ENCODE measurements at places on chromosomes 2 and 18. TPM values are rescaled to one million over a fixed set of nuclear protein-coding genes. Genes with fewer than 3 reads are reported as not detected.

CYS1 gene
- 0.63 TPM for total RNA-seq

GPBAR1 gene
- total RNA-seq = 74.0 TPM

ARHGAP15 gene
- total RNA-seq = 14.9 TPM

CRYBA2 gene
- not detected for total RNA-seq

HAUS1 gene
- 26.7 TPM for total RNA-seq

SLC30A3 gene
- not detected for total RNA-seq

SCN2A gene
- 1.8 TPM for total RNA-seq

DNA sequence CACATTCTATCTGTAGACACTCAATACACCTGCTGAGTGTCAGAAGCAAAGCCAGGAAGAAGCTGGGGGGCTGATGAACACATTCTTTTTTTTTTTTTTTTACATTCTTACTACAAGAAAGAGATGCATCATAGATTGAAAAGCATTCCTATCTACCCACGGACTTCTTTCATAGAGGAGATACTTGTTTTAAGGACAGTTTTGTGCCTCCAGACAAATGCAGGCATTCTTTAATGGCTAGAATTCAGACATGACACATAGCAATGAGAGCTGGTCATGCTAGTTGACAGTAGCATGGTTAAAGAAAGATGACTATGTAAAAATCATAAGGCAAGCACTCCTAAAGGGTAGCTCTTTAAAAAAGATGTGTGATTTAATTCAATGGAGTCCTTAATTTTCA lies 110.2 kb downstream of the EPHA4 start:
- no peak for DNase-seq

DNA sequence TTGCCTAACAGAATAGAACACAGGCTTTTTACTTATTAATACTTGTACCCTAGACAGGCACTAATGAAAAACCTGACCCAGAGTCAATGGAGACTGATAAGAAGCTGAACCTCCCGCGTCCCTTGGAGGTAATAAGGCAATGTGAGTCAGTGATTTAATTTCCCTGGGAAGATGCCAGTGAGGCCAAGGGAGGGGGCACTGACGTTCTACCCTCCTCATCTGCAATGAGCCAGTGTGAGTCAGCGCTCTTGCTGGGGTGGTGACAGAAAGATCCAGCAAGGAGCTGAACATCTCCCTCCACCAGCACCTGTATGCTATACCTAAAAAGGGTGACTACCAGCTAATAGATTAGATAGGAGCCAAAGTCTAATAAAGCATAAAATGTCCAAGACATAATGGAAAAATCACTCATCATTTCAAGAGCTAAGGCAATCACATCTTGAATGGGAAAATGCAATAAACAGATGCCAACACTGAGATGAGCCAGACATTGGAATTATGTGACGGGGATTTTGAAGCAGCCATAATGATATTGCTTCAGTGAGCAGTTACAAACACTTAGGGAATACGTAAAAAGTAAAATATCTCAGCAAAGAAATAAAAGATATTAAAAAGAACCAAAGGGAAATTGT lies 116.9 kb downstream of the TPGS2 start:
- no peak for DNase-seq

- DNase-seq = no peak
These were observed 31.6 kb downstream of the SUCLG1 start for GRCh38 chr2:84427235-84428138.

- DNase-seq = no peak
These were observed 341.1 kb downstream of the ARL6IP6 start for GRCh38 chr2:153059338-153060052.

- DNase-seq = no peak
These were observed 349.6 kb upstream of the CWC22 start for GRCh38 chr2:180356676-180357075.

DNA sequence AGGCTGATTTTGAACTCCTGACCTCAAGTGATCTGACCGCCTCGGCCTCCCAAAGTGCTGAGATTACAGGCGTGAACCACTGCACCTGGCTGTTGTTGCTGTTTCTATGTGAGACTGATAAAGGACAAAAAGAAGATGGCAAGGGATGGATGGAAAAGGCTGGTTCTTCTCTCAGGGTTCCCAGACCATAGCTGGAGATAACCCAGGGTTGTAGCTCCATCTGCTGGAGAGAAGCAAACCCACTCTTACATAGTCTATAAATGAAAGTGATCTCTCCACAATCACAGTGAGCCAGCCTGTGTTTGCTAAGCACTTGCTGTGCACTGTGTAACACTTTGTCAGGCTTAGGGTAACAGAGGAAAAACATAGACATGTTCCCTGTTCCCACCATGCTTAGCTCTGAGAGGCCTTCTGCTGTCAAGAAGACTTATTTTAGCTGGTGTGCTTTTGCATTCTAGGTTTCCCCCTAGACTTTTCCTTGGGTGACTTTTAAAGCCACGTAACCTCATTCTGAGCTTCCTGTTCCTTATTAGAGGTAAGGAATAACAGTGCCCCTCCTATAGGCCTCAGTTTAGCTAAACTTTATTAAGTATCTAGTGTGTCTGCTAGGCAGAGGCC lies 49.7 kb downstream of the LIMS1 start:
- DNase-seq = no peak

DNA sequence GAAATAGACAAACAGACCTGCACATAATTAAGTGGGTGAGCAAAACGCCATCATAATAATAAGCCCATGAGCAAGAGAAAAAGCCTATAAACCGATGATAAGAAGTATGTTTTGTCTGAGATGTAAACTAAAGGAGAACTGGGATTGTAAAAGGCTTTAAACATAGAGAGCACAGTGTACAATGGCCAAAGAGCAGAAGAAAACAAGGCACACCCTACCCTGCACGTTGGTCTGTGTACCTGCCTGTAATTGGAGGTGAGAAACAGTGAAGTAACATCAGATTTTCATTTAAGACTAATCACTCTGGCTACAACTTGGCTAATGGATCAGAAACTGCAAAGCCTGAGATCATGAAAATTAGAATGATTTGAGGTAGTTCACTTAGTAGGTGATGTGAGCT lies 1094.7 kb upstream of the GYPC start:
- no peak for DNase-seq

DNA sequence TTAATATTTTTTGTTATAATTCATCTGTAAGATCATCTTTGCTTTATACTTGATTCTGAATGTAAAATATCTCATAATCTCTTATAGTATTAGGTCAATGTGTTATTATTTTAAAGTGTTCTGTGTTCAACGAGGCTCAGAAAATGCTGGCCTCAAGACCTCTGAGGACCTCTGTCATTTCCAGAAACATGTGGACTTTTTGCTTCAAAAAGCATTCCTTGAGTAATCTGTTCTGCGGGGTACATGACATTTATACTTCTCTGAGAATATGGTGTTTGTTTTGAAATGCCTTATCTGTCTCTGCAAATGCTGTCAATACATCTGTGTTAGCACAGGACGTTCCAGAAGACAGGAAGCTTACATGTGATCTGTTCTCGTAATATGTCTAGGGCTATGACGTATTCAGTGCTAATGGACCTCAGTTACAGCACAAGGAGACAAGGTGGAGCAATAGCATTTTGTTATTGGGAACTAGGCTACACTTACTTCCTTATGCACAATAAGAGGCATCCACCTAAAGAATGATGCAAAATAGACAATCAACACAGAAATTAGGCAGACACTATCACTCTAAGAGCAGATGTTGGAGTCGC lies 37.6 kb upstream of the IL1RL1 start:
- DNase-seq = no peak

GRCh38 chr2:98608962-98609604 lies 694 bp downstream of the UNC50 start:
- no peak for DNase-seq

DNA sequence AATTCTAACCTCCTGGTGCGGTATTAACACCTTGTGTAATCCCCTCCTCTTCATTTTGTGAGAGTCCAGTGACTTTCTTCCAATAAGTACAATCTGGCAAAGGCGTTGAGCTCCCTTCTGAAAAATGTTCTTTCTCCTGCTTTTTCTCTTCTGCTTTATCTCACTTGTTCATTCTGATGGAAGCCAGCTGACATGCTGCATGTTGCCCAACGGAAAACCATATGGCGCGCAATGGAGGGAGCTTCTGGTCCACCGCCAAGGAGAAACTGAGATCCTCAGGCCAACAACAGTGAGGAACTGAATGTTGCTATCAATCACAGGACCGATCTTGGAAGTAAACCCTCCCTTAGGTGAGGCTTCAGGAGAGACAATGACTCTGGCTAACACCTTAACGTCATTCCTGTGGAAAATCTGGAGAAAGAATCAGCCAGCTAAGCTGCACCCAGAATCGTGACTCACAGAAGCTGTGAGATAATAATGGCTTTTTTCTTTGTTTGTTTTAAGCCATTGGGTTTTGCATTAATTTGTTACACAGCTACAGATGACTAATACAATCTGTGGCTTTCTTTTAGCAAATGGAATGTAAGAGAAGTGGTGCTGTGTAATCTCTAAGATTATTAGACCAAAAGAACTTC lies 1323.9 kb upstream of the DDX18 start:
- no peak for DNase-seq

DNA sequence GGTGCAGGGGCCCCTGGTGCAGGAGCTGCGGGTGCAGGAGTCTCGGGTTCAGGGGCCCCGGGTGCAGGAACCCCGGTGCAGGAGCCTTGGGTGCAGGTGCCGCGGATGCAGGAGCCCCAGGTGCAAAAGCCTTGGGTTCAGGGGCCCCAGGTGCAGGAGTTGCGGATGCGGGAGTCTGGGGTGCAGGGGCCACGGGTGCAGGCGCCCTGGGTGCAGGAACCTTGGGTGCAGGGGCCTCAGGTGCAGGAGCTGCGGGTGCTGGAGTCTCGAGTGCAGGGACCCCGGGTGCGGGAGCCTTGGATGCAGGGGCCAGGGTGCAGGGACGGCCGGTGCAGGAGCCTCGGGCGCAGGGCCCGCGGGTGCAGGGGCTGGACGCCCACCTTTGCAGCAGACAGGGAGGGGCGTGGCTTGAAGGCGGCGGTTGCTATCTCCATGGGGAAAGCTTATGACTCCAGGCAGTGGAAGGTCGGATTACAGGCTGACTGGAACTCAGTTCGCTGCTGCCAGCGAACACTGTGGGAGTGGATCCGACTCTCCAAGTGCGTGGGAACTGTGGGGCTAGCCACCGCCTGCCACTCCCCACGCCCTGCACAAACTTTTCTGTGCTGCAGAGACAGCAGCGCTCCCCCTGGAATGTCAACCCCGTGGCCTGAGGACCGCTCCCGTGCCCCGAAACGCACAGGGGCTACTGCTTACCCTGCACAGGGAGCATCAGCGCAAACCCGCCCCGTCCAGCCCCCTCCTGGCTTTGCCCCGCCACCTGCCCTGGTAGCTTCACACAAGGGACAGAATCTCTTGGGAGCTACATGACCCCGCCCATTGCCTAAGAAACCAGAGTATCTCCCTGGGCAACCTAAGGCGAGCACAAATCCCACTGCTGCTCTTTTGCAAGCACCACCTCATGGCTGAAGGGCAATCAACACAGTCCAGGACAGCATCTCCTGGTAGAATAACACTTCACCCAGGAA lies 40.3 kb downstream of the COPS9 start:
- DNase-seq = no peak

- DNase-seq = no peak
These were observed 497.4 kb upstream of the MEIS1 start for GRCh38 chr2:65937379-65938160.

DNA sequence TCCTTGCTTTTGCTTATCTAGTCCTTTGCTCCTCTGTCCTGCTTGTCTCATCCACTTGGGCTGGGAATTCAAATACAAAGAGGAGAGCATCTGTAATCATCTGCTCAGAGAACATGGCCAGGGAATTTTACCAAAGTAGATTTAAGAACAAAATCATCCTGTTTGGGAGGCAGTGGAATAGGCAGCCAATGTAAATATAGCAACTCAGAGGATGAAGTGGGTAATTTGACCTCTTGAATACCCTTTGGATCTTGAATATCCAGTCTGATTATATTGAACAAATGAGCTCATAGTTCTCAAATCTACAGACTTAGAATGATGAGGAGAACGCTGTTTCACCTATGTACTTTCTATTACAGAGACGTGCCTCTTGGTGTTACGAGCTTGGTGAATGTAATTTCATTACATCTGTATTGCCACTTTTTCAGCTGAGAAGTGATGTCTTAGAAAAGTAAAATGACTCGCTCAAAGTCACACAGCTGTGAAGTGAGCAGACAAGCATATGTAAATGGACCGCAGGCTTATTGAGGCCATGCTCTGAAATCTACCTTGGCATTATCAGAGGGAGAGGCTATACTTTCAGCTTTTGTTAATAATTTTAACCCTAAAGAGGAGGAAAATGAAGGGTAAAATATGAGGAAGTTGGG lies 266.3 kb downstream of the MTX2 start:
- no peak for DNase-seq

GRCh38 chr2:74206180-74206688 lies 7.8 kb downstream of the MTHFD2 start:
- DNase-seq = no peak

- no peak for DNase-seq
These were observed 6.4 kb downstream of the SH3YL1 start for GRCh38 chr2:257429-257828.

DNA sequence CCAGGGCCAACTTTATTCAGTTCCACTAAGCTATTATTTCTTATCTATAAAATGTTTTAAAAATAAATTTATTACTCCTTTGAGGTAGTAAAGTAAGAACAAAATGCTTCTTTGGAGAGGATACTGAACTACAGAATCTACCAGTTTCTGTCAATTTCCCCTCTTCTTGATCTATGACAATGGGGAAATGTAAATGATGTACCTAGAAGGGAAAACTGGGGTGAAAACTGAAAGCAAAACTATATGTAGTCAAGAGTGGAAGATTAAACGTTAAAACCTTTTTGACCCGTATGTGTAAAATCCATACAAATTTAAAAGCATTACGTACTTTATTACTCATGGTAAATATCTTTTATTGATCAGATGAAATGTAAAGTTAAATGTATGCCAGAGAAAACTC lies 1287.8 kb upstream of the TMEFF2 start:
- DNase-seq = no peak

- DNase-seq = no peak
These were observed 174.0 kb upstream of the PIEZO2 start for GRCh38 chr18:11323359-11323819.

DNA sequence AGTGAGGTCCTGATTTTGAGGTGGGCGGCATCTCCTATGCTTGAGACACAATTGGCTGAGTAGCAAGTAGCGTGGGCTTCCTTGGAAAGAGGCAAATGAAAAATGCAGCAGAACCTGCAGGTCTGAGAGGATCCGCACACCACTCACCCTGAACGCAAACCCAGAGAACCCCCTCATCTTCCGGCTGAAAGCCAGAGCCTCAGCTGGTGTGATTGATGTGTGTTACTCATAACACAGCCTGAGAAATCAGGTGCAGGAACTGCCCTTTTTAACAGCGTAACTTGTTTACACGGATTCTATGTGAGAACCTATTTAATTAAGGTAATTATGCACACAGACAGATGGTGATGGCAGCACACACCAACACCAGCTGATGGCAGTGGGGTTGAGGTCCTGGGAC lies 123.4 kb downstream of the MRO start:
- DNase-seq = no peak

DNA sequence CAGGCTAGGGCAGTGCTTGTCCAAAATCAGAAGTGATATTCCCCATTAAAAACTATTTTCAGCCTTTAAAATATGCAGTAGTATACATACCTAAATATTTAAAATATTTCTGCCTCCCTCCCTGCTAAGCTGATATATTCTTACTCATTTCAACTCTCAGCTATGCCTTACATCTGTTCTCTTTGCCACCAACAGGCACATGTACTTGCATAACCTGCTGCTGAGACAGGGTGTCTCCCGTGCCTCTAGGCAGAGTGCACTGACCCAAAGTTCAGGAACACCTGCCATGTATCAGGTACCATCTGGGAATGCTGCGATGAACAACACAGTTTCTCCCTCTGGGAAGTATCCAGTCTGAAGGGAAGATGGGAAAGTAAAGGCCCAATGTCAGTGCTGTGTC lies 91.7 kb downstream of the STK39 start:
- DNase-seq = no peak
